ENCODE measurements at places on chromosomes 7 and 10.

GRCh38 chr10:120505866-120506265 is 48.8 kb downstream of the PLPP4 start:
- DNase-seq = no peak

DNA sequence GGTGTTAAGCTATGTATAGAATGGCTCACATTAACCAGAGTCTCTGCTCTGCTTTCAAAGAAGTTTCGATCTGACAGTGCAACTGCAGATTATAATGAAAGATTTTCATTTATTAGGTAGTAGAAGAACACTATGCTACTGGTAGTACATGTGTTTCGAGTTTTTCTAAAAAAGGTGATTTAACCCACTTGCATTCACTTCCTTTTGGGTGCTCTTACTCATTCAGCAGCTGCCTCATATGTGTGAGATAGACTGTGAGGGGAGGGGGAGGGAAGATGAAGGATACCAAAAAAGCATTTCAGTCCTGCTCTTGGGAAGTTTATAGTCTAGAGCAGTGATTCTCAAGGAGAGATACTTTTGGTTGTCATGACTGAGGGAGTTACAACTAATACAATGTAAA is 20.4 kb downstream of the PLEKHA8 start:
- no peak for DNase-seq

GRCh38 chr10:120394446-120394845 is 62.6 kb upstream of the PLPP4 start:
- no peak for DNase-seq

GRCh38 chr10:56537984-56538383 is 176.9 kb upstream of the ZWINT start:
- no peak for DNase-seq

DNA sequence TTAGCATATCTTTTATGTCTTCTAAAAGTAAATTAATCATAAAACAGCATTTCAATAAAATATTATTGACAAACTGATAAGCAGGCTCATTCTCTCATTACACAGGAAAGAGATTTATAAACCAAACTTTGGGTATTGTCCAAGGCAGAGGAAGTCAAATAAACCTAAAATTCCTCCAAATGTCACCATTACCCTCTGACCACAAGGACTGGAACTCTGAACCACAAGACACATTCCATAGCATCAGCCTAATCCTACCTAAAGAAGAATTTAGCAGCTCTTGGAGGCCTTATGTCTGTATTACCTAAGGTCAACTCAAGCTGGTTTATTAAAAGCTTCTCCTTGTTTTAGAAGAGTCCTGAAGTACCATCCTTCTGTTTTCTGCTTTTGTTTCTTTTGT is 82.4 kb upstream of the SLC13A1 start:
- no peak for DNase-seq

DNA sequence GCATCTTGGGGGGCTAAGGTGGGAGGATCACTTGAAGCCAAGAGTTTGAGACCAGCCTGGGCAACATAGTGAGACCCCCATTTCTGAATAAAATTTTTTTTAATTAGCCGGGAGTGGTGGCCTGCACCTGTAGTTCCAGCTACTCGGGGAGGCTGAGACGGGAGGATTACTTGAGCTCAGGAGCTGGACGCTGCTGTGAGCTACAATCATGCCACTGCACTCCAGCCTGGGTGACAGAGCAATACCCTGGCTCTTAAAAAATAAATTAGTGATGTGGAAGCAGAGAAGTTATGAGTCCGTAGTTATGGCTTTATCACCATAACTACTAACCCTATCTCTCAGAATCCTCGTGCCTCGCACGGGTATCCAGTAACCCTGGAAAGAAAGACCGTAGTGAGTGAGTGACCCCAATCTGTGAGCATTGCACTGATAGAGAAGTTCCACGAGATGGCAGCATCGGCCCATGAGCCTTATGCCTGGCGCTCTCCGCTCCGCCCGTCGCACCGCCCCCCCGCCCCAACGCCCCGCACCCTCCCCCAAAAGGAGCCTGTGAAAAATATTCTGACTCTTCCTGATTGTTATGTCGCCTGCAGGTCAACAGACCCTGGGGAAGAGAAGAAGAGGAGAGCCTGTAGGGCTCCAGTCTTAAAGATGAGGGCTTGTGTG is 4.9 kb upstream of the SLC29A3 start:
- DNase-seq = peak; percentile 64

- no peak for DNase-seq
Observed at GRCh38 chr10:127881262-127881661, 11.5 kb downstream of the CLRN3 start.

GRCh38 chr10:1398626-1399410 is 338.5 kb downstream of the ADARB2 start:
- no peak for DNase-seq

GRCh38 chr7:105245398-105246114 is 143.2 kb downstream of the SRPK2 start:
- DNase-seq = no peak

DNA sequence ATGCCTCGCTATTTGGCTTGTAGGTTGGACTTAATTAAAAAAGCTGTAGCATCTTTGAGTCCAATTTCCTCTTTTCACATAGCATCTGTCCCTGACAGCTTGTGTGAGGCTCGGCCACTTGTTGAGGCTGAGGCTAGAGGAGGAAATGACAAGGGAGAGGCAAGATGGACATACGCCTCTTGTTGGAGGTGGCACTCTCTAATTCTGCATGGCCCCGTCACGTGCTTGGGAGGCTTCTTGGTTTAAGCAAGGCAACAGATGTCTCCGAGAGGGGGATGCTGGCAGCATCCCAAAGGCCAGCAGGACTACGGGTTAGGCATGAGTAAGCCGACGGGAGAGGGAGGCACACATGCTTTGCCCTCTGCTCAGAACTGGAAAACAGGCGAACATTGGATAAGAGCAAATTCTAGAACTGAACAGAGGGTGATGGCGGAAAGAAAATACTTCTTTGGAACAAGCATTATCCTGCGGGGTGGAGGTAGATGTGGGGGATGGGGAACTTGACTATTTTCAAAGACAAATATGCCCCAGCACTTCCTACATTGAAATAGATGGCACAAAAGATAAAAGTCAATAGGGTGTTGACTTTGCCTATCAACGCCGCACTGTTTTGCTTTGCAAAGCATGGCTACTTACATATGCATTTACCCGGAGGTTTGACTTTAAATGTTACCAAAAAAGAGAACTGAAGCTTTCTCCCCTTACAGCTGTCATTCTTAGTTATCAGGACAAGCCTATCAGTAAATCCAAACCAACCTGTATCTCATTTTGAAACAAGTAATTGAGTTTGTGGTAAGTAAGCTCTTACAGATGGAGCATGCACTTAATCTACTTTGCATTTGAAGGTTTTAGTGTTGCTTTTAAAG is 94.8 kb downstream of the CHN2 start:
- no peak for DNase-seq

DNA sequence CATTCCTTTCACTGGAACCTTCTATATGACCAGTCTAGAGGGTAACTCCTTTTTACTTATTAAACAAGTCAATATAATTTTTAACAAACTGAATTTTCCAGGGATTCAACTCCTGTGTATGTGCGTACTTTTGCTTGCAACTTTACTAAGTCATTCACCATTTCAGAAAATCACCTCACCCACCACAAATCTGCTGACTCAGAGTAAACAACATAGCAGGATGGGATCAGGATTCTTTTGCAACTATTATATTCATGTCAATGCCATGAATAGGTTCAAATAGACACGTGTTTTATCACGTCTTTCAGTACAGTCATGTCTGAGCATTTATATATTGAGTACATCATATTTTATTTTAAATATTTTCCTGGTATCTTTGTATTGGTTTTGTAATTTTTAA is 14.5 kb downstream of the CTTNBP2 start:
- no peak for DNase-seq

DNA sequence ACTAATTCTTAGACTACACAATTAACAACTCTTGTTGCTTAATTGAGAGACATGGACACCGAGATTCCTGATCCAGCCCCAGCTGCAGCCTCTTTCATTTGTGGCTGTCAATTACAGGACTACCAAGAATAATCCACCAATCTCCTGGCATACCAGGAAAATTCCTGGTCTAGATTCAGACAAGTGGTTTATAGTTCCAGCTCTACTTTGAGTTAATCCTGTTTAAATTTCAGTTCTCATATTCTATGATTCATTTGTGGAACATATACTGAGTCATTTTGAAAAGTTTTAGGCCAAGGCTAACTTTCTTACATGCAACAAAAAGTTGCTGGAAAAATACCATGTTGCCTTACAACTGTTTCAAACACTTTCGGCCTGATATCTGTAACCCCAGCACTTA is 253.5 kb downstream of the MAGI2 start:
- no peak for DNase-seq

- no peak for DNase-seq
Observed at GRCh38 chr10:12927896-12928295, 73.6 kb downstream of the CCDC3 start.

GRCh38 chr7:70694434-70694970 is 437.4 kb upstream of the GALNT17 start:
- peak; percentile 11 for DNase-seq

DNA sequence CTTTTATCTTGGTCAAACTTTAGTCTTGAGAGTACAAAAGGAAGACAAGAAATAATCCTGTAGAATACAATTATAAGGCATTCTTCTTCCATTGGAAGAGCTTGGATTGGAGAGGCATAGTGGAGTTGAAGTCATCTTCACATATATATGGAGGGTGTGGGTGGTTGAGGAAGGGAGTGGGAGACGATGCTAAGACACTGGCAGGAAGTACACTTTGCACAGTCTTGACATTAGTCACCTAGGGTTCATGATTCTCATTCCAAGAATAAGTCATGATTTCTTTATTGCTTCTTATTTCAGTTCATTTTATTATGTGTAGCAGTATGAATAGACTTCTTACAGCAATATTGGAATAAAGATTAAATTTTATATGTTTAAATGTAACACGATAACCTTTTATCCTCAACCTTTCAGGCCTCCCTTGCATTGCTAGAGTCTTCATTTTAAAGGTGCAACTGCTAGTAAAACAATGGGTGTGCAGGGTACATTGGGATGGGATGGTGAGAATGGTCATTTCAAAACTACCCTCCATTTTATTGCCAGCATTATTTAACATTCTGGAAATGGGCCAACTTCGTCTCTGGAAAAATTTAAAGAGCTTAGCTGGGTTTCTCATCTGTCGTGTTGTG is 12.3 kb upstream of the SLC26A3 start:
- peak; percentile 39 for DNase-seq

- DNase-seq = no peak
Observed at GRCh38 chr10:47413531-47414226, 29.6 kb upstream of the ZNF488 start.

DNA sequence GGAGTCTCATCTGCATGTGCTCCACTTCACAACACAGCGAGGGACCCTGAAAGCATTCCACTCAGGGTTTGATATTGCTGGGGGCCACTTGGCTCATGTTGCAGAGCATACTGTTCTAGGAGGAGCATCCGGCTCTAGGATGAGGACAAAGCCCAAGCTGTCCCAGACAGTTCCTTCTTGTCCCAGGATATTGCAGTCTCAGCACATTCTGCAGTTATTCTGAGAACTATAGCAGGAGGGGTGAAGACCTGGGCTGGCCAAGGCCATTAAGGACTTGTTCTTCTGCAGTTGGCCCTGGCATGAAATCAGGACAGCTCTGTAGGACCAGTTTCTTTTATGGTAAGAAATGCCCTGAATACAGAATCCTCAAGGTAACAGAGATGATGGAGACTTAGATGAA is 48.9 kb upstream of the C10orf120 start:
- no peak for DNase-seq

- DNase-seq = no peak
Observed at GRCh38 chr10:116888380-116889055, 39.2 kb downstream of the ENO4 start.

DNA sequence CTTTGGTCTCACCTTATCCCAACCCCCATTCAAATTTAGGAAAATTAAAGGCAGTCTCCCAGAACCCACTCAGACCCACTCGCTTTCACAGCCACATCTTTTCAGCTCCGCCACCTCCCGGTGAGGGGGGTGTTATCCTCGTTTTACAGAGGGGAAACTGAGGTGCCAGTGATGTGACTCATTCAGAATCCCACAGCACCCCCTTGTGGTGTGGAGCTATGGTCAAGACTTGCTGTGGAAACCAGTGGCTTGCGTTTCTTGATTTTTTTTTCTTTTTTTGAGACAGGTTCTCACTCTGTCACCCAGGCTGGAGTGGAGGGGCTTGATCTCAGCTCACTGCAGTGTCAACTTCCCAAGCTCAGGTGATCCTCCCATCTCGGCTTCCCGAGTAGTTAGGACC is 27.6 kb downstream of the SLC35G1 start:
- DNase-seq = peak; percentile 45

DNA sequence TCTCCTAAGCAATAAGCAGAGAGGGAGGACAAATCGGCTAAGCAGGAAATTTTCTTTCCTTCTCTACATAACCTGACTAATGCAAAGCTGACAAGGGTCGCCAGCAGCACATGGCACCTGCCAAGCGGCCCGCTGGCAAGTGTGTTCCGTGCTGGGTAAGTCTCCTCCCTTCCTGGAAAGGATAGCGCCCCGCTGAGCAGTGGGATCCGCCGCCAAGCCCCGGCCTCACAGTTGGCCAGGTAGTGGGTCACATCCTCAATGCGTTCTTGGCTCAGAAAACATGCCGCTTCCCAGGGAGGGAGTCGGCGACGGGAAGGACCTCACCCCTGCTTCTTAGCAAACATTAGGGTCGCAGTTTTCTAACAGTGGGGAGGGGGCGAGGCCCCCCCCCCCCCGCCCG is 488.9 kb upstream of the NUPR2 start:
- DNase-seq = no peak

DNA sequence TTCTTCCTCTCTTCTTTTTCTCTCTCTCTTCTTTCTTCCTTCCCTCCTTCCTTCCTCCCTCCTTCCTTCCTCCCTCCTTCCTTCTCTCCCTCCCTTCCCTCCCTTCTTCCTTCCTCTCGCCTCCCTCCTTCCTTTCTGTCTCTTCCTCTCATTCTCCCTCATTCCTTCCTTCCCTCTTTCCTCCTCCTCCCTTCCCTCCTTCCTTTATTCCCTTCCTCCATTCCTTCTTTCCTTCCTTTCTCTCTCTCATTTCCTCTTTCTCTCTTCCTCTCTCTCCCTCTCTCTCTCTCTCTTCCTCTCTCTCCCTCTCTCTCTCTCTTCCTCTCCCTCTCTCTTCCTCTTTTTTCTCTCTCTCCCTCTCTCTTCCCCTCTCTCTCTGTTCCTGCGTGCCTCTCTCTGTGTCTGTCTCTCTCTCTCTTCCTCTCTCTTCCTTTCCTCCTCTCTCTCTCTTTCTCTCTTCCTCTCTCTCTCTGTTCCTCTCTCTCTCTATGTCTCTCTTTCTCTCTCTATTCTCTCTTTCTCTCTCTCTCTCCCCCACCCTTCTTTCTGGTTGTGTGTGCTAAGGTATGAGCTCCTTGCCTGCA is 80.1 kb upstream of the PFKP start:
- DNase-seq = no peak

DNA sequence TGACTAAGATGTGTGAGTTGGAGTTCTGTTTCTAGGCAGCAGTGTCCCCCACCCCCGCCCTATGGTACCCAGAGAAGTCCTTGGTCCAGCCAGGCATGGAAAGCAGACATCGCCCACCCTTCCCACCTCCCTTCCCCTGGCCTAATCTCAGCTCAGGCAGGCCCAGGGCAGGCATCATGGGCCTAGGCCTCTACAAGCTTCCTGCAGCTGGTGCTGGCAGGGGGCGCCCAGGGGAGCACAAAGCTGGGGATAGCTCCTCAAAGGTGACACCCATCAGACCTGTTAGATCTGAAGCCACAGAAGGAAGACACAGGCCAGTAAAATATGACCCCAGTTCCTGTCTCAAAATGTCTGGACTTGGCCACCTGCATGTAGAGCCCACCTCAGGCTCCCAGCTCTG is 18.9 kb upstream of the UNC5B start:
- no peak for DNase-seq

Measured in activated CD4-positive, alpha-beta T cell treated with anti-CD3 and anti-CD28 coated beads for 48 hours (primary cell).